ENCODE measurements at places on chromosomes 16 and 17.

DNA sequence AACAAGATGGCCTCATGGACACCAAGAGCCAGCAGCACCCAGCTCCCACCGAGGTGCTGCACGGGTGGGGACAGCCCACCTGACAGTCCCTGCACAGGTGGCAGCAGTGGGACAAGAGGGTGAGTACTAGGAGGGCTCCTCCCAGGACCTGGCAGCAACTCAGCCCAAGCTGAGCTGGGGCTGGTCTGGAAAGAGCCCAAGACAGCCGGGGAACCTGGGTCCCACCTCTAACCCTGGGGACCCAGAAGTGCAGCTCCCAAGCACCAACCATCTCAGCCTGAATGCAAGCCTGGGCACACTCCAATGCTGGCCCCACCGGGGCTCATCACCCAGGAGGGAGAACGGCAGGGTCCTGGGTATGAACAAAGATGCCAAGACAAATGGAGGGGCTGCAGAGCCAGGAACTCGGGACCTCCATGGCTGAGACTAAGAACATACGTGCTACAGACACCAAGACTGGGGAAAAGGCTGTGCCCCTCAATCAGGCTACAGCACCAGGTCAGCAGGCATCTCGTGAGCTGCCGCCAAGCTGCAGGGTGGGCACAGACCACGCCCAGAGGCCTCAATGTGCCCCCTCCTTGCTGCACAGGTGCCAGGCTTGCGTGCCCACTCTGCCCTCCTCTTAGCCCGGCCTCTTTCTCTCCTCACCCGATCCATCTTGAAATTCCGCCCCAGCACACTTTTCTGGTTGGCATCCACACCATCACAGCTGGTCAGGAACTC is 37.5 kb upstream of the GSG1L start:
- no peak for DNase-seq

GRCh38 chr16:68346892-68347480 is 36.2 kb downstream of the PRMT7 start:
- no peak for DNase-seq

GRCh38 chr17:1607971-1608320 is 20.7 kb downstream of the SLC43A2 start:
- DNase-seq: no peak

- DNase-seq: no peak
Measured at GRCh38 chr17:53707566-53707965, 115.2 kb upstream of the KIF2B start.

DNA sequence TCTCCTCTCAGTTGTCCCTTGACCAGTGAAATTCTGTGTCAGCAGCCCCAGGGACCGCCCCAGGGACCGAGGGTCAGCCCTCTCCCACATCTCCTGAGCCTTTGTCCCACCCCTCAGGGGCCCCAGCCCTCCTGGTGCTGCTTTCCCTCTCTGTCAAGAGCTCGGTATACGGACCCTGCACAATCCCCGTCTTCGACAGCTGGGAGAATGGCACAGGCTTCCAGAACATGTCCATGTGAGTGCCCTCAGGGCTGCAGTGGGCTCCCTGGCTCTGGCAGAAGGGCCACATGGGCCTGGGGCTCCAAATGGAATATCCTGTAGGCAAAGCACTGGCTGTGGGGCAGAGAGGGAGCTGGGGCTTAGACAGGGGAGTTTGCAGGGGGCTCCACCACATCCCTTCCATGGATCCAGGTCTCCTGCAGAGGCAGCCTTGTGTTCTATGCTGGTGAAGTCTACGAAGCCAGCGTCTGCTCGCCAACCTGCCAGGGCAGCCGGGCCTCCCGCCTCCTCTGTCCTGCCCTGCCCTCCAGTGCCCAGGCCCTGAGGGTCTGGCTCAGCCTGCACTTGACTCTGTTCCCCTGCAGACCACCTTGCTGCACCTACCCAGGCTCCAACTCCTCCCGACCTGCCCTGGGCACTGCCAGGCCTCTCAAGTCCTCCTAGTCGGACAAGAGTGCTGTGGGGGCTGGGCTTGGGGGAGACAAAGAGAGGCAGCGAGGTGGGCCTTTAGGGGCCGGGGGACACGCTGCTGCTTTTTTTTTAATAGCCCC is 28.0 kb downstream of the ADGRG5 start:
- DNase-seq: no peak

DNA sequence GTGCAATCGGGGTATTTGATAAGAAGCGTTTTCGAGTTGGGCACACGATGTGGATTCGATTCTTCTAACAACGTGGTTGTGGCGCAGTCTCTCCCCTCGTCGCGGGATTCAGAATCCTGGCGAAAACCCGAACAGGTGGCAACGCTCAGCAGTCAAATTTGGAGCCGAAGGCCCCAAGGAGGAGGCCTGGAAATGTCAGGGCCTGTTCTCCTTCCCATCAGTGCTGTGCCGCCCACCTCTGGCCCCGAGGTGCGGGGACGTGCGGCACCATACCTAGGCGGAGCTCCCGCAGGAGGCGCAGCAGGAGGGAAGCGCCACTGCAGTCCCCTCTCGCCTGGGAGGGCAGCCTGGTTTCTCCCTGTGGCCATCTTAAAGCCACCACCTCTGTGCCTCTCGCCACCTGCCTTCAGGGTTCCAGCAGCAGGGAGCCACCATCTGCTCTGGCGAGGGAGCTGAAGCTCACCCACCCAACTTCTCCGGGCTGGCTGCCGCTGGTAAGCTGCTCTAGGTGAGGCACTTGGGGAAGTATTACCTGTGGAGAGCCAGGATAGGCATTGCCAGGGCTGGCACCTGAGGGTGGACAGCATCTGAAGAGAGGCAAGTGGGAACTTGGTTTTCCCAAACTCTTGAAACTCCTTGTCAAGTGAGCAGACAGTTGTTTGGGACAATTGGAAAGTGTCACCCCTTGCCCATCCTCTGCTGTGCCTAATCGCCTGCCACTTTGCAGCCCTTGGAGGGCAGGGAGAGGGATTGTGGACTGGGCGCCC is 2.6 kb upstream of the AATF start:
- no peak for DNase-seq

GRCh38 chr17:1181753-1182137 is 2.0 kb upstream of the ABR start:
- DNase-seq: no peak

DNA sequence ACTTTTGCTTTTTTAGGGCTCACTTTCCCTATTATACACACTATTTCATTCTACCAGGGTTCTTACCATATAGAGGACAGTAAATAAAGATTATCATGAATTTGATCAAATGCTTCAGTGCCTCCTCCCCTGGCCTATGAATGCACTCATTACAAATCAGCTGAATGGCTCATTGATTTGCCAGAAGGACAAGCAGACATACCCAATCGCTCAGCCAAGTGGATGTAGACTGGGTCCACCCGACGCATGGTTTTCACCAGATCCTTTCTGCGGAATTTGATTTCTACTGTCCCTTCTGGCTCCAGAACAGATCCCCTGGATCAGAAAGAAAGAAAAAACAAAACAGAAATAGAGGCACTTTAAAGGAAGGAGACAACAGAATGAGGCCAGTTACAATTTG is 162.6 kb downstream of the AATF start:
- peak; percentile 12 for DNase-seq

DNA sequence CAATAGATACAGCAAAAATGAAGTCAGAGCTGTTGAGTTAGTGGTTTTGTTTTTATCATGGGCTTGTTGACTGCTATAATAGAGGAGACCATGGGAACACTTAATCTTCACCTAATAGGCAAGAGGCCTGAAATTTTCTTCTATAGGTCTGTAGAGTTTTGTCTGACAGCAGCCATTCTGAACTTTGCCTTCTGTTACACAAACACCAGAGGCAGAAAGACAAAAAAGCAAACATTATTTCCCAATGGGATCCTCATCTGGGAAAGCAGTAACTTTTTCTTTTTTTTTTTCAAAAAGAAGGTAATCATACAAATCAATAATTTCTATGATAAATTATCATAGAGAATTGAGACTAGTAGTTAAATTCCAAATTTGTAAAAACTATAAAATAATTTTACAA is 494.1 kb downstream of the TOX3 start:
- DNase-seq: no peak

GRCh38 chr17:37555386-37555785 is 53.8 kb downstream of the SYNRG start:
- DNase-seq: no peak

DNA sequence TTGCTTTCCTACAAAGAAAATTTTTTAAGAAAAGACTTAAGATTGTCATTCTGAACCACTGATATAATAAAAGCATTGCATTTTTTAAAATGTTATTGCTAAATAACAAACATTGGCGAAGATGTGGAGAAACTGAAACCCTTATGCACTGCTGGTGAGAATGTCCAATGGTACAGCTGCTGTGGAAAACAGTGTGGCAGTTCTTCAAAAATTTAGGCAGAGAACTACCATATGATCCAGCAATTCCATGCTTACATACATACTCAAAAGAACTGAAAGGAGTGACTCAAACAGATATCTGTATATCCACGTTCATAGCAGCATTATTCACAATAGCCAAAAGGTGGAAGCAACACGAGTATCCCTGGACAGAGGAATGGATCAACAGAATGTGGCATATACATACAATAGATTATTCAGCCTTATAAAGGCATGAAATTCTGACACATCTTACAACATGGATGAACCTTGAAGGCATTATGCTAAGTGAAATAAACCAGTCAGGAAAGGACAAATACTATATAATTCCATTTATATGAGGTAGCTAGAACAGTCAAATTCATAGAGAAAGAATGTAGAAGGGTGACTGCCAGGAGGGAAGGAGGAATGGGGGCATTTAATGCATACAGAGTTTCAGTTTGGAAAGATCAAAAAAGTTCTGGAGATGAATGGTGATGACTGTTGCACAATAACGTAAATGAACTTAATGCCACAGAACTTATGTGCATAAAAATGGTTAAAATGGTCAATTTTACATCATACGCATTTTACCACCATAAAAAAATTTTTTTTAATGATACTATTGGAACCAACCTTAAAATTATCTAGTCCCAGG is 92.1 kb downstream of the CACNG1 start:
- no peak for DNase-seq

DNA sequence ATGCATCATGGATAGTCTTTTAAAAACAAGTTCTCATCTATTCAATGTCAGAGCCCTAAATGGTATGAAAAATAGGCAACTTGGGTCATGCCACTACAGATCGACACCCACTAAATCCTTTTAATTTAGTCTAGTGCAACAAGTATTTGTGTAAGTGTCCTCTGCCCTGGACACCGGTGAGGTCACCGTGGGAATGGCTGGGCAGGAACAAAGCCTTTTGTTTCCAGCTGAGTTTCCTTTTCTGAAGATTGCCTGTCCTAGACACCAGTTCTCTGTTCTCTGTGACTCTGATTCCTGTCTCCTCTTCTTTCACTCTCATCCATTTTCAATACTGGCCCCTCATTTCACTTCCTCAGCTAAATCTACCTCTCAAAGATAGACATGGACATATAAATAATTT is 446.5 kb downstream of the MAF start:
- no peak for DNase-seq

All from SK-N-DZ (cell line).